ENCODE measurements at places on chromosomes 4 and X.

DNA sequence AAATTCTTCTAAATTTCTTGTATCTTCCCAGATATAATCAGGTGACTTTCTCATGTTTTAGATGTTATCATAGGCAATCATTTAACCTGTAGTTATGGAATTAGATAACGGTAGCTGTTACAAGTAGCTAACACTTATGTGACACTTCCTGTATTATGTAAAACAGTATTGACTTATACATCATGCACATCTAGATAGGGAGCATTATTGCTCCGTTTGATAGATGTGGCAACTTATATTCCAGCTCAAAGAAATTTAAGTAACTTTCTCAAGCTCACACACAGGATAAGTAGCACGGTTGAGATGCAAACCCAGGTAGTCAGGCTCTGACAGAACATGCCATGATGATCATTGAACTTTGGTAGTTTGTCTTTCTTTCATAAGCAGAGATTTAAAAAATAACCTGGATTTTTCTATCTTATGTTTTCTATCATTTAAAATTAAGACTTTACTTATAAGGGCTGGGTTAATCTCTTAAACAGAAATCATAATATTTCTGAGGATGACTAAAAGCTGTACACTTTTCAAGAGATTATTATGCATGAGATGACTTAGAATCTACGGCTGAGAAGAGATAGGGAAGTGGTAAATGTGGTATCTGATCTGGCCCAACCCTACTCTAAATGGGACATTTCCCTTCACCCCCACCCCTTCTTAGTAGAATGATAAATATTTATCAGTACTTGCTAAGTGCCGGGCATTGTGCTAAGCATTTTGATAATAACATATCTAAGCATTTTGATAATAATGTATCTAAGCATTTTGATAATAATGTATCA is 69.1 kb upstream of the HPGD start:
- DNase-seq = no peak

- no peak for DNase-seq
Measured at GRCh38 chrX:25015486-25016360, at the start of gene ARX. Gene ARX (minus strand): TSS chrX:25015965. CDS start chrX:25015737, 228 bp downstream.

- DNase-seq = no peak
Measured at GRCh38 chr4:2263926-2264321, 2.0 kb upstream of the MXD4 start.

GRCh38 chrX:38142610-38143009 is 78.1 kb downstream of the SRPX start:
- no peak for DNase-seq

DNA sequence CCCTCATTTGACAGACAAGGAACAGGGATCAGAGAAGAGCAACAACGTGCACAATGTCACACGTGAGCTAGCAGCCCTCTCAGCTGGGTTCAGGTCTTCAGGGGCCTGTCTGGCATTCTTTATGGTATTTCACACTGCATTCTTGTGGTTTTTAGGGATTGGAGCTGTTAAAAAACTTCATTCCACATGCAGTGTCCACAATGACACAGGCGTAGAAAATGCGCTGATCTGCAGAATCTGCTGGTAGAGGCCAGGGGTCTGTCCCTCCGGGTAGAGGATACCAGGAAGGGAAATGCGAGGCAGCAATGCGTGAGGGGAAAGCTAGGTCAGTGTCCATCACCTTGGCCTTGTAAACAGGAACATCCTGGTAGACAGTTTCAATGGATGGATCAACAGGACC is 36.6 kb downstream of the MAP7D3 start:
- DNase-seq = no peak

- DNase-seq = no peak
Measured at GRCh38 chr4:88793475-88793874, 95.8 kb upstream of the NAP1L5 start.
